Choroid plexus epithelial cell (primary cell): ENCODE measurements at places on chromosomes 1 and 21.

GRCh38 chr1:162663086-162663485 is 30.8 kb downstream of the DDR2 start:
- peak; percentile 39 for DNase-seq

- DNase-seq: peak; percentile 57
Observed at GRCh38 chr1:76075877-76076276, 1.3 kb downstream of the ST6GALNAC3 start.

DNA sequence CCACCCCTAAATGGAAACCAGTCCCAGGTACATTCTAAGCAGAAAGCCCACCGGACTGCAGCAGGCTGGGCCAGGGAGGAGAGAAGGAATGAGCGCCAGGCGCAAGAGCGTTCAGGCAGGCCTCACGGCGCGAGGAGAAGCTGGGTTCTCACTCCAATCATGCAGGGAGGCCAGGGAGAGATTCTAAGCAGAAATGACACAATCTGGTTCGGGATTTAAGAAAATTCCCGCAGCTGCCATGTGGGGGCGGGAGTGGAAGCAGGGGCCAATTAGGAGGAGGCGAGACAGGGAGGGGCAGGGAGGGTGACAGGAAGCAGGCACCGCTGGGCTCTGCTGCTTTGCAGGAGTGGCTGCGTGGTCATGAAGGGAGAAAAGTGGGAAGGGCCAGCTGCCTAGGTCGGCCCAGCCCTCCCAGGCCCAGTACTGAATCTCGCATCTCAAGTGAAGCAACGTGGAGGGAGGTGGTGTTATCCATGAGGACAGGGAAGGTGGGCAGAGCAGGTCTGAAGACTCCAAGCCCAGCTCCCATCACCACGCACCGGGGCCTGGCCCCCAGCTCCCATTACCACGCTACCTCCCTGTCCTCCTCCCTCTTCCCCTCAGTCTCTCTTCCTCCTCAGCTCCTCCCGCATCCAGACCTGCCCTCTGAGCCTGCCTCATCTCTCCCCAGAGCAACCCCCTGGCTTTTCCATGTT is 11.8 kb downstream of the NPHP4 start:
- DNase-seq: peak; percentile 56

DNA sequence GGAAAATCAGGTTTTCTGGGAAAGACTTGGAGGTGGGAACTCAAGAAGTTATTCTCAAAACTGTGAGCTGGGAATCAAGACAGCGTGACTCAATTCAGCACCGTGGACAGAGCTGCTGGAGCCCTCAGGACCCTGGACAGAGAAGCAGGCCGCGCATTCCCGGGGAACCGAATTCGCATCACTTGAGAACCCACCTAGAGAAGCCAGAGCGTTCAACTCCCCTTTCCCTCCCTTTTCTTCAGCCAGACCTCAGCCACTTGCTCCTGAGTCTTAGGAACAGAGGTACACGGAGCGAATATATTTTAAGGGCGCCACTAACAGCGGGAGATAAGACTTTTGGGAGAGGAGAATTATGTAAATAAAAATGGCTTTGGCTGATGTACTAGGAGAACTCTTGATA is 2.0 kb upstream of the LIN28A start:
- peak; percentile 85 for DNase-seq

GRCh38 chr1:211206981-211207380 is 52.2 kb upstream of the RCOR3 start:
- no peak for DNase-seq

GRCh38 chr1:53648516-53648915 is 90.4 kb downstream of the GLIS1 start:
- no peak for DNase-seq

DNA sequence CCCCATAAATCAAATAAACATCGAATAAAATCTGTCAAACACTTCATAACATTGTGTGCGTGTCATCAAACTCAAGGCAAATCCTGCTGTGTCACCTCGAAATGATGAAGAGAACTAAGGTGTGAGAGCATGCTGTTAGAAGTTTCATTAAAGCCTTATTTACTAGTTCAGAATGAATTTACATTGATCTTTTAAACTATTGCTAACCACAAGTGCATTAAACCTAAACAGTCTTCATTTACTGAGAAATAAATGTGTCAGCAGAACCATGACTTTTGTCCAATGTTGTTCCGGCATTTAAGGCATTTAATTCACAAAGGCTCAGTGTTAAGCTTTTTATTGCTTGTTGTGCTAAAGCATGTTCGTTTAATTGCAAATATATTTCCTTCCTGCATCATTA is 474.4 kb downstream of the SETD4 start:
- DNase-seq: no peak

- no peak for DNase-seq
Observed at GRCh38 chr1:22612671-22613571, 23.5 kb upstream of the C1QA start.

DNA sequence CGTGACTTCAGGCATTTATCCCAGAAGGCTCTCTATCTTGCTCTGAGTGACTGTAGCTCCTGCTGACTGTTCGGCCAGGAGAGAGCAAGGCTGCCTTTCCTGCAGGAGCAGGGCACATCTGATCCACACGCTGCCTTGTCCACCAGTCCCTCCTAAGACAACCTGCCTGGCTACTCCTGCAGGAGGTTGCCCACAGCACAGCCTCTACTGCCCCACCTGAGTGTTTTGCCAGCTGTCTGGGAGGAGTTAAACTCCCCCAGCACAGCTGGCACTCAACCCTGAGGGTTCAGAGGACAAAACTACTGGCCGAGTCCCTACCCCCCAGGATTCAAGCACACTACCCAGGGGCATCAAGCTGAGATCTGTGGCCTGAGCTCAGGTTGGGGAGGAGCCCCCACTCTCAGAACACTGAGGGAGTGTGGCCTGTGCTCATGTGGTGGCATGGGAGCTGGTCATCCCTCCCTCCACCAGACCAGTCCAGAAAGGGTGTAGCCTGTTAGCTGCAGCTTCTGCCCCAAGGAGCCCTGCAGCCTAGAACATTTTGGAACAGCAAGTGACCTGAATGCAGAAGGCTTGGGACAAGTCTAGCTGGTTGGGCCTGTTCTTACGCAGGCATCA is 237.3 kb downstream of the SLC44A5 start:
- DNase-seq: no peak

DNA sequence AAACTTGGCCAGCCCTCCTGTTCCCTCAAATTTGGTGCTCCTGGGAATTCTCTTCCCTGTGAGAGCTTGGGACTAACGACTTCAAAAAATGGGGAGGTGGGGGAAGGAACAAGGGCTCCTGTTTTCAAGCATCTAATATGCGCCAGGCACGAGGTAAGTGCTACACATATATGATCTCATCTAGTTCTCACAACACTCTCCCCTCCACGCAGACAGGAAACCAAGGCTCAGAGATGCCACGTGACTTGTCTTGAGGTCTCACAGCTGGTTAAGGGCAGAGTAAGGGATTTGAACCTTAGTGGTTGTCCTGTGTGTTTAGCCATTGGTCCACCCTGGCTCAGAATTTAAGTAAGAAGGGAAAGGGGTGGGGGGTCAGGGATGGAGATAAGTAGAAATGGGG is 125.9 kb downstream of the DMRTB1 start:
- peak; percentile 93 for DNase-seq

DNA sequence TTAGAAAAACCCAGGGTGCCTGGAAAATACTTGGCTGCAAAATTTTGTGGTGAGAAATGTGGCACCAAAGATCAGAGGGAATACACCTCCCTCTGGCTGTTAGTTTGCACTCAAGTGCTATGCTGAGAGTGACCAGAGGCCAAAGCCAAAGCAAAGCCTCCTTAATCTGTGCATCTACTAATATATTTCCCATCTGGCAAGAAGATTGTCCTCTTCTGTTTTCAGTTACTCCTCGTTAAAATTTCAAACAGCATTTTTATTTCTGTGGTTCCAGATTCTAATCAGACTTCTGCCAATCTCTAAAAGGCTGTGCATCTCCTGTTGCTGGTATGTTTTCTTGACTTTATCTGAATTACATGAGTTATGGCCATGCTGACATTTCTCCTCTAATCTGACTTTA is 327.4 kb downstream of the TBX15 start:
- DNase-seq: no peak

DNA sequence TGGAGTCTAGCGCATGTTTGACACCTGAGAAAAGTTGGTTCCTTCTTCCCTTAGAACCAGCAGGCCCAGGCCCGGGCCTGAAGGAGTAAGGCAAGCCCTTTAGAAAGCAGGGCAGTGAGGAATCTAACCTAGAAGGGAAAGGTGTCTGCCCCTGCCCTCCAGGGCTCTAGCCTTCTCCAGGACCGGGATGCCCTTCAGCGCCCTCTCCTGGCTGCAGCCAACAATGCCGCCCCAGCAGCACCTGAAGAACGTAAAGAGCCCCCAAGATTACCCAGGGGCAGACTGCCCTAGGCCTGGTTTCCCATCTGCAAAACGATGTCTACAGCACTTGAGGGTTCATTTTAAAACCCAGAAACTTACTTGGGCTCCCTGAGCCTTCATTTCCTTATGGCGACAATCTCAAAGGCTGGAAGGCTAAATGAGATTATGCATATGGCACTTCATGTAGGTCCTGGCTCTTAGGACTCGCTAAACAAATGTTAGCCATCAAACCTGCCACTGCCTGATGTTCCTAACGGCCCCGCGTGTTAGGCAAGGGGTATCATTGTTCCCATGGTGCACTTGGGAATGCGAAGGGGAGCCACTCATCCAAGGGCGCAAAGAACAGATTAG is 106.7 kb upstream of the KLHDC7A start:
- no peak for DNase-seq
